Activated T-cell treated with anti-CD3 and anti-CD28 coated beads, Interleukin-2, amount 50 U/mL, for 4 hours (primary cell): ENCODE measurements at places on chromosomes 4 and X. TPM values are rescaled to one million over a fixed set of nuclear protein-coding genes. Genes with fewer than 3 reads are reported as not detected.
A peak's percentile ranks its signal among the peaks of the same experiment; 100 is the strongest.

DNA sequence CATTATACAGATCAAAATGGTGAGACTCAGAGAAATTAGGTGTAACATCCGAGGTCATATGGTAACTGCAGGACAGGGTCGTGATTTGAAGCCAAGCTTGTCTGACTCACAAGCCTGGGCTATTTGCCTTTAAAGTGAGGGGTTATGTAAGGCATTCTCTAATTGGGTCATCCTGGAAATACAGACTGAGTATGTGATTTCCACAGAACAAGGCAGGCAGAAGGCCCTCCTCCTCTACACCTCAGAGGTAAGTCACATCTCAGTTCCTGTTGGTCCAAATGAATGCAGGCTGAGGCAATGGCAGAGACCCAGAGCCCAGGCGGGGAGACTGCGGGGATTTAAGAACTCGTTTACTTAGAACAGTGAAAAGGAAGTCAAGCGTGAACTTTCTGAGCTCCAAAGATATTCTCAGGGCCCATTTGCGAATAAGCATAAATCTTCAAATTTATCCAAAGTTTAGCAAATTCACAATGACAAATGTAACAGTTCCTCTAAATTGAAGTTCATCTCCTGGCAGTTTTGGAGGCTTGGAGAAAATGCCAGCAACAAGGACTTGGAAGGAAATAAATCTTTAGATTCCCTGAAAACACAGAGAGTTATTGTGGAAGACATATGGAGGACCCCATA lies 153.3 kb downstream of the LDB2 start:
- no peak for DNase-seq

DNA sequence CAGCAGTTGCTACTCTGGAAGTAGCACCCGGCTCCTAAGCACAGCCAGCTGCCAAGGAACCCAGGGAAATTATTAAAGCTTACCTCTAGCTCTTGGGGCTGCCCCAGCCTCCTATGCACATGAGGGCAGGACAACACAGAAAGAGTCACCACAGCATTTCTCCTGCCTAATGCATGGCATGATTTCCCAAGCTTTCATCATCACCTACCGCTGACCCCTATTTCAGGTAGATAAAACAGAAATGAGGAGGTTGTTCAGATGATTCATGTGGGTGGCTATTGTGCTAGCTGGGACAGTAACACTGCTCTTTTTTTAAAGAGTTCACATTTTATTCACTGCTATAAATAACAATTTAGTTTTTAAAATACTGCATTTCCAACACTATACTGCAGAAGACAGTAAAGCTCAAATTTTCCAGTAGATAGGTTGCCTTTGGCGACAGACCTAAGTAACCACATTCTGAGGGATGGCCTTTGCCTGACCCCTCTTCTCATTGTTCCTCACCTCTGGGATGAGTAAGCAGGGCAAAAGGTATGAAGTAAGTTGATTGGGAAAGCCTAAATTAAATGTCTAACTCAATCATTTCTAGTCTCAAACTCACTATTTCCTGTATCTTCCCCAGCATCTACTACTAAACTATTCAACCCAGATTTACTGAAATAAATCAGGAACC lies 16.7 kb downstream of the CASK start:
- no peak for DNase-seq

DNA sequence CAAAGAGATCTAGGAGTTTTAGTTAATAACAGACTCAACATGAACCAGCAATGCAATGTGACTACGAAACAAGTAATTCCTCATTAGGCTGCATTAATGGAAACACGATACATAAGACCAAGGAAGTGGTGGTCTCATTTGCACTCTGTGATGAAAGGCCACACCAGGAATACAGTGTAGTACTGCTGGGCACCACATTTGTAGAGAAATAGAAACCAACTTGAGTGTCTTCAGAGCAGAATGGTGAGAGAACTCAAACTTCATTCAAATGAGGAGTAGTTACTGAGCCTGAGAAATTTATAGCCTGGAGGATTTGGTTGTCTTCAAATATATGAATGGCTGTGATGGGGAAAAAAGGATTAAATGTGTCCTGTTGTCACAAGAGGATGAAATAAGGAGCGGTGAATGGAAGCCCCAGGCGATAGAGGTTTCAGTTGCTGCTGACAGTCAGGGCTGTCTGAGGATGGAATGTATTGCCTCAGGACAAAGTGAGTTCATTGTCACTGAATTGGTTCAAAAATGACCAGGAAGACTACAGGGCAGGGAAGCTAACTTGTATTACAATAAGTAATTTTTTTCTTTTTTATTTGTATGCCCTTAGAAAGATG lies 50.9 kb downstream of the NFKB1 start:
- DNase-seq = no peak

DNA sequence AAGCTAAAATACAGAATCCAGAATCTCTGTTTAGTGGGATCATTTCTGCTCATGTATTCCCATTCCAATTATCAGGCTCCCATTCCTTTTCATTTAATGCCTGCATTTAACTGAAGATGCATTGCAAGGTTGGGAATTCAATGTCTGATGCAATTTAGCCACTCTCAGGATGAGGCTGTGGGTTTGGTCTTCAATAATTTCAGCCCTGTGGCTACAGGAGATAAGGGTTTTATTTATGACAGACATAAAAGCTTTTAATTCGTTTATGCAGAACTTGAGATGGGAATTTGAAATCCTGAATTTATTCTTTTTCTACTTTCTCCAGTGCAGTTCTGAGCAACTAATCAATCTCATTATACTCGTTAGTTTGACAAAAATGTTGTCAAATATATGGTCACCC lies 1225.9 kb downstream of the PCDH18 start:
- DNase-seq = no peak

The CENPVL2 gene
- not detected for total RNA-seq

- DNase-seq = no peak
Observed at GRCh38 chr4:147194114-147194513, 248.4 kb upstream of the TTC29 start.

DNA sequence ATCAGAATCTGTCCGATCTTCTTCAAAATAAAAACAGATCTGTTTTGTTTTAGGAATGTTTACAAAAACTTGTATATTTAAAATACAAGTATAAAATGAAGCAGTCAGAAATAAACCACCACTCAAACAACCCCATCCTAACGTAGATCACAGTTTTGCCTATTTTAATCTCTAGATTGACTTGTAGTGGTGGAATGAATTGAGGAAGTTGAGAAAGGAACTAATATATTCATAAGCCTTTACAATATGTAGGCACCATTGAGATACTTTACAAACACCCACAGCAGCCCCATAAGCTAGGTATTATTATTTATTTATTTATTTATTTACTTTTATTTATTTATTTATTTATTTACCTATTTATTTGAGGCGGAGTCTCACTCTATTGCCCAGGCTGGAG lies 52.3 kb upstream of the KLF3 start:
- DNase-seq = no peak

- DNase-seq = no peak
Observed at GRCh38 chr4:45765521-45765920, 358.3 kb downstream of the GABRG1 start.

DNA sequence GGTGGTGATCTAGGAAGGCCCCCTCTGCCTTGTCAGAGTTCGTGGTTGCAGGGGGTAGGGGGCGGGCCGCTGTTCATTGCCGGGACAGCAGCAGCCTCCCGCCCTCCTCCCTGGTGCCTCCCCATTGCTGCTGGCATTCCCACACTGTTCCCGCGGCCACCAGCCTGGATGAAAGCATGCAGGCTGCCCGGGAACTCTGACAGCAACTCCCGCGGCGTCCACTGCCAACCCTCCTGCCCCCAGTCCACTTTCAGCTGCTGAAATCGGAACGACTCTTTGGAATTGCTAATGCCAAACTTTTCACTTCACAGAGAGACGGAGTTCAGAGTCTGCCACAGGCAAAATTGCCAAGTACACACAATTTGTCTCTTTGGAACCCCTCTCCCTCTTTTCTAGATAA lies 121.9 kb downstream of the BEND2 start:
- DNase-seq = no peak

DNA sequence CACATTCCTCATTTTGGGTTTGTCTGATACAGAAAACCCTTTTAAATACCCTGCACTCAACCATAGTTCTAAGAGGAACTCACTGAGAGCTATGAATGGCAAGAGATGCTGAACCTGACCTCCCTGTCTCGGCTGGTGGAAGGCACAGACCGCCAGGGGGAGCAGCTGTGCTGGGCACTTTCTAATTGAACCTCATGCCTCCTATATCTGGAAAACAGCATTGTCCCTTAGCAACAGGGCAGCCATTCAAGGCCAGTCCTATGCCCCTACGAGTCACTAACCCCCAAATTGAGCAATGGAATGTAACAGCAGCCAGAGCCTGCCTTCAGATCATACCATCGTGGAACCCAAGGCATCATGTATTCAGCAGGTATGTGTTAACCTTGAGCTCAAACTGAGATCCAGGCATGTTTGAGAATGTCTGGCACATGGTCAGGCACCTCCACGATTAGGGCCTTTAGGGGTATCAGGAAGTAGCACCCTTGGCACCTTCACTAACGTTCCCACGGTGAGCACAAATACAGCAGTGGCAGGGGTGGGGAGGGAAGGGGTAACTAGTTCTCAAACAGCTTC lies 5.1 kb downstream of the USP27X start:
- peak; percentile 55 for DNase-seq

- no peak for DNase-seq
Observed at GRCh38 chr4:119479835-119480234, 148.8 kb downstream of the PDE5A start.

DNA sequence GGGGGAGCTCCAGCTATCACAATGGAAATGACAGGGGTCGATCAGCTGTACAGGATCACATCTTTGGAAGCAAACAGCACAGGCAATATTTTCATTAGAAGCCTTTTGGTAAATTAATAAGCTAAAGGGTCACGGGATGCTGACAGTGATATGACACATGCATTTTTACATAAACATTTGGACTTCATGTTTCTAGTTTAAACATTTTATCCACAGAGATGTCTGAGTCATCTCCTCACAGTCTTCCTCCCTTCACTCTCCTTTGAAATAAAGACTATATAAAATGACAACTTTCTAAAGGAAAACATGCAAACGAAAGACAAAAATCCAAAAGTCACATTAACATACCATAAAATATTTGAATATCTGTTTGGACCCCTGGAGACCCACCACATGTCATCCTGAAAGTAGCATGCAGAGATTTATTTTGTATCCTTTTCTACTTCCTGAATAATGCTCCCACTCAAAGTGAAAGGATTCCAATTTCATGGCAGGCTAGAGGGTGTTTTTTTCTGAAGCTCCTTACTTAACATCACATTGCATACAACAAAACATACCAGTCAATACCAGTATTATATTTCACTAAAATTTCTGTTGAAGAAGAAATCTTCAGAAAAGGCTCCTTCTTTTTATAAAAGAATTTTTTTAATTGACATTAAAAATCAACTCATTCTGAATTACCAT lies 200.1 kb upstream of the PPARGC1A start:
- no peak for DNase-seq

The CXCL8 gene
- total RNA-seq = 3.9 TPM

The SRD5A3 gene
- total RNA-seq = 21.0 TPM

DNA sequence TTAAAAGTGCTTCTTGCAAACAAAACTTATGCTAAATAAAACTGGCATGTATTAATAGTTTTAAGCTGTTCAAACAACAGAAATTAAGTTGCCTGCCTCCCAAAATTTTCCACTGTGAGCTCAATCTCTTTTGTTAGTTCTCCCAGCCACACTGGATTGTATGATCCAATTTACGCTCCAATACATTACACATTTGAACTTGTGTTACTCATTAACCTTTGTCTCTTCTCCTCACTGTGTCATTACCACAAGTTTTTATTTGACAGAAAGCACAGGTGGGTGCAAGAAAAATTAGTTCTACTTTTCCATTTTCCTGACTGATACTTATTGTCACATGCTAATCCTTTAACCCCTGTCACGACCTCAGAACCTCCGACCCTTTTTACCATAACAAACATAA lies 55.5 kb downstream of the SHISA3 start:
- DNase-seq = no peak

The MAGEC2 gene
- total RNA-seq = not detected

- DNase-seq = no peak
Observed at GRCh38 chr4:40515398-40516293, 114.0 kb downstream of the RBM47 start.
